ENCODE measurements at places on chromosomes 7 and 10. TPM values are rescaled to one million over a fixed set of nuclear protein-coding genes. Genes with fewer than 3 reads are reported as not detected.

DNA sequence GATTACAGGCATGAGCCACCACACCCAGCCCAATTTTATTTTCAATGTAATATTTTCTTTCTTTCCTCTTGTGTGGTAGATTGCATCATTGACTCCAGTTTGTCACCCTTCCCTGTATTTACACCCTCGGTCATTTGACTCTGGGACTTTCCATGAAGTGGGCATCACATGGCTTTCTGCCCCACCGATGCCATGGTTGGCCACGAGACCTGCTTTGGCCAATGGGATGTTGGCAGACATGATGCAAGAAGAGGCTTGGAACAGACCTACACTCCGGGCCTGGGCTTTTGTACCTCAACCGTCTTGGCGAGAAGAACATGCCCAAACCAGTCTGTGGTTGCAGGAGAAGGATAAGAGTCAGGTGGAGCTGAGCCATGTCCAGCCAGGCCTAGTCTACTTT is 38.8 kb upstream of the CACUL1 start:
- H3K27me3 ChIP-seq: no peaks in the 10 kb centered on the region
- H3K4me1 ChIP-seq: no peaks in the 10 kb centered on the region
- H3K4me3 ChIP-seq: no peak overlapping the region
- no peaks in the 10 kb centered on the region for H3K36me3 ChIP-seq

DNA sequence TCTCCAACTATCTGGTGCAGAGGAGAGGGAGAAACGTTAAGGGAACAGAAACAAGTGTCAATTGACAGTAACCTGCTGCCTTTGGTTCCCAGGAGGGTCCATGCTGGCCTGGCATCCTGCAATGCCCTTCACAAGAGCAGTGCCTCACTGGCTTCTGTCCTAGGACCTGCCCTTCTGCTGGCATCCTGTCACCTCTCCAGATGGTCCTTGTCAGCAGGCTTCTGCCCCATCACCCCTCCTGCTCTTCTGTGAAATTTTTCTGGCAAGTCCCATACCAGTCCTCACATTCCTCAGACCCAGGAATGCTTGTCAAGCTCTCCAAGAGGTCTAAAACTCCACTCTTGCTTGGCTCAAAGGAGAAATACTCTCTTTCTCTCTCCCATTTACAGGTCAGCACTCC is 34.2 kb downstream of the C10orf67 start:
- no peaks in the 10 kb centered on the region for H3K27me3 ChIP-seq
- H3K27ac ChIP-seq: no peak overlapping the region

DNA sequence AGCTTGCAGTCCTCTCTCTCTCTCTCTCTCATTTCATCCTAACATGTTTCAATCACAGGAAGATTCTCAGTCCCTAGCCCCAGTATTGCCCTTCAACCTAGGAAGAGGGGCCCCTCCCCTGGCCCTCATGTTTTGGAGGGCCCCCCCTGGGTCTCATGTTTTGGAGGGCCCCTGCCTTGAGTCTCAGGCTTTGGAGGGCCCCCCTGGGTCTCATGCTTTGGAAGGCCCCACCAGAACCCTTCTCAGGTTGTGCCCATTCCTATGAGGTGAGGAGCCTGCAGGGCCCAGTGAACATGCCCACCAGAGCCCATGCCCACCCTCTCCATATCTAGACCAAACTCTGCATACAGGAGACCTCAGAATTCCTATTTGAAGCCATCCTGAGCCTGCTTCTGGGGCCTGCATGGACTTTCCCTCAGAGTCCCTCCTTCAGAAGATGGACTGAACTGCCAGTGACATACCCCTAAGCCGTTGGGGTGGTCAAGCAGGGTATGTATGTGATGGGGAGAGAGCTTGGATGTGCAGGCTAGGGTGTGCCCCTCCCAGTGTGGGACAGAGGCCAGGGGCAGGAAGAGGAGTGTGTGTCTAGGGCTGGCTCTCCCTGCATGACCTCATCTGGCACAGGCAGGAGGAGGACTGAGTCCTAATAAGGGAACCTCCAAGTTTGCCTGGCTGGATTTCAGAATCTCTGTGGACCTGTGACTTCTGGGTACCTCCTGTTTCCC is 8.1 kb upstream of the VDAC2 start:
- peaks cover 16% of the 10 kb centered on the region for H3K4me1 ChIP-seq
- DNase-seq: no peak
- no peak overlapping the region for H3K4me3 ChIP-seq
- H3K27ac ChIP-seq: peak overlapping the region; percentile 69
- no peaks in the 10 kb centered on the region for H3K27me3 ChIP-seq

GRCh38 chr7:48594349-48594748 is 330.0 kb upstream of the CDC14C start:
- H3K27ac ChIP-seq: no peak overlapping the region
- DNase-seq: no peak
- no peaks in the 10 kb centered on the region for H3K4me1 ChIP-seq
- no peaks in the 10 kb centered on the region for H3K36me3 ChIP-seq
- H3K4me3 ChIP-seq: no peak overlapping the region

DNA sequence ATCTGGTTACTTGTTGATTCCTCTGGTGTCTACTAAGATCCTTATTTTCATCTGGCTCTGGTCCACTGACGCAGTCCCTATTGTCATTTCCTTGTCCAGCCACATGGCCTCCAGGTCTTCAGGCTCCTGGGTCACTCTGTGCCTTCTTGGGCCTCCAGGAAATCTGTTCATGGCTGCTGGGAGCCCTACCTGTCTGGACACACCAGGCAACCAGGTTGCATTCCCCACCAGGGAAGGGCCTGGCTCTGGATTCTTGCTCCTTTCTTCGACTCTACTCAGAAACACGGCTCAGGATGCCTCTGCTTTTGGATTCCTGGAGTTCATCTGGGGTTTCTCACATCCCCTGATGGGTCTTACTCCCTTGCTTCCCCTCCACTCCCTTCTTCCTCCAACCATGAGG is 8.0 kb upstream of the PPIF start:
- no peak overlapping the region for H3K4me3 ChIP-seq
- H3K27me3 ChIP-seq: no peaks in the 10 kb centered on the region
- H3K27ac ChIP-seq: no peak overlapping the region
- H3K36me3 ChIP-seq: no peaks in the 10 kb centered on the region

DNA sequence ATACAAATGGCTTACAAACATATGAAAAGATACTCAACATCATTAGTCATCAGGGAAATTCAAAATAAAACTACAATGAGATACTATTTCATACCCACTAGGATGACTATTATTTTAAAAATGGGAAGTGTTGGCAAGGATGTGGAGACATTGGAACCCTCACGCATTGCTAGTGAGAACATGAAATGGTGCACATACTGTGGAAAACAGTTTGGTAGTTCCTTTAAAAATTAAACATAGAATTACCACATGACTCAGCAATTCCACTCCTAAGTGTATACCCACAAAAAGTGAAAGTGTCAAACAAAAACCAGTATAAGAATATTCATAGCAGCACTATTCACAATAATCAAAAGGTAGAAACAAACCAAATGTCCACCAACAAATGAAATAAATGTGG is 48.5 kb upstream of the SHTN1 start:
- H3K27me3 ChIP-seq: no peaks in the 10 kb centered on the region
- no peak for DNase-seq
- H3K36me3 ChIP-seq: no peaks in the 10 kb centered on the region
- H3K27ac ChIP-seq: no peak overlapping the region
- no peak overlapping the region for H3K4me3 ChIP-seq

GRCh38 chr7:112082306-112082705 is 123.9 kb downstream of the DOCK4 start:
- H3K27ac ChIP-seq: no peak overlapping the region
- no peak for DNase-seq
- H3K36me3 ChIP-seq: no peaks in the 10 kb centered on the region
- no peak overlapping the region for H3K4me3 ChIP-seq
- peaks cover 19% of the 10 kb centered on the region for H3K4me1 ChIP-seq

DNA sequence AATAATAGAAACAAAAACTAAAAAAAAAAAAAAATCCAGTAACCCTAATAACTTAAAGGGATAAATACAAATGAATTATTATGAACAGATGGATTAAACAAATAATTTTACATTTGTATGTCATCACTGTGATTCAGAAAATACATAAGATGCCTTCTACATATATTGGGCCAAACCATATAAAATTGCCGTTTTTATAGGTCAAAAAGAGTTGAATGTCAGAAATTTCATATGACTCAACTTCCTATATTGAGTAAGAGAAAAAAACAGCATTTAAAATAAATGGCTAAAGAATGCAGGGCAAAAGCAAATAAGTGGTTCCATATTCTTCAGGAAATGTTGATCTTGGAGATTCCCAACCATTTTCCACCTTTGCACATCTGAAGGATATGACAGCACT is 9.4 kb downstream of the SLC35B4 start:
- peaks cover 31% of the 10 kb centered on the region for H3K36me3 ChIP-seq
- no peak overlapping the region for H3K27ac ChIP-seq
- no peaks in the 10 kb centered on the region for H3K27me3 ChIP-seq
- H3K4me1 ChIP-seq: no peaks in the 10 kb centered on the region
- DNase-seq: no peak

DNA sequence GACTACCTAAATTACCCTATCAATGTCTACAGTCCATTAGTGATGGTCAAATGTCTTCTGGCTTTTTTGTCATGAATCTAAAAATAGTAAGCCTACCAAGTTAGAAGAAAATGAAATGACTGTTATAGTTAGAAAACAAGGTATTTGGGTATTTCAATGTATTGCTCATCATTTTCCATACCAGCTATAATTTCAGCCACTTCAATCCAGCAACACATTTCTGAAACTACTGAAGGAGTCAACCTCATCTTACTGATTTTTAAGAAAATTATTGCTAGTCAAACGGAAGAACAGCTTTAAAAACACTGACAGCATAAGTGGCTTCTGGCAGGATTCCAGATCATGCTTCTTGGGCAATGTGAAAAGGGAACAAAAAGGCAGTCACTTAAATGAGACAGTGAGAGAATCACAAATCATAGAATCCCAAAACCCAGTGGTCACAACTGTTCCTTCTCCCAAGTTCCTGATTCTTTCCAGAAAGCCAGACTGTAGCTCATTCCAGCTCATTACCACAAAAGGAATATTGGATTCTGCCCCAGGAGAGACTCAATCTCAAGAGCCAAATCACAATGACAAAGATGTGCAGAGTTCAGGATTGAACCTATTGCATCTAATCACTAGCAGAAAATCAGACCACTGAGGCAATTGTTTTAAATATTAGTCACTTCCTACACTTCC is 61.2 kb upstream of the LRRN3 start:
- H3K36me3 ChIP-seq: no peaks in the 10 kb centered on the region
- H3K27me3 ChIP-seq: no peaks in the 10 kb centered on the region
- DNase-seq: no peak
- no peak overlapping the region for H3K4me3 ChIP-seq
- no peaks in the 10 kb centered on the region for H3K4me1 ChIP-seq

DNA sequence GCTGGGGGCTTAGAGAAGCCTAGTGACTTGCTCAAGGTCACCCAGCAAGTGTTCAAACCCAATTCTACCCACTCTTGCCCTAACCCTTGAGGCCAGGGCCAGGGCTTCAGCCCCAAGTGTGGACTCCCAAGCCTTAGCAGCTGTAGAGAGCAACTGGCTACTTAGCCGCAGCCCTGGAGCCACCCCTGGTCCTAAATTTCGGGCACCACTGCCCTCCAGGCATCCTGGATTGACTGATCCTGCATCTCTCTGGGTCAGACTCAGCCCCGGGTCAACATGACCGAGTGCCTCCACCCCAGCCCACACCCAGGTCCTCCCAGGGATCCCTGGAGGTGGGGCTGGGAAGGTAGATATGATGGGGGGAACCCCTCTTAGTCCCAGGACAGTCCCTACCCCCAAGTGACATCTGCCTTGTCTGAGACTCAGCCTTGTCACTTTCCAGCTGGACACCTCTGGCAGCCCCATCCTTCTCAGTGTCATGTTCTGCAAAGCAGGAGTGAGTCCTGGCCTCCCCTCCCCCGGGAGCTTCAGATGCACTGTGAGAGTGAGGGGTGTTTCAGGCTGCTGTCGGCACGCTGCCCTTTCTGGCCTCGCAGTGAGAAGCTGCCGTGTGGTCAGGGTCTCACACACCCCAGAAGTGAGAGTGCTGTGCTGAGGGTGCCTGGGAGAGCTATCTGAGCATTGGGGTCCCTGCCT is 89.8 kb downstream of the ZMIZ1 start:
- H3K4me1 ChIP-seq: peaks cover 96% of the 10 kb centered on the region
- H3K27ac ChIP-seq: peak overlapping the region; percentile 76
- peaks cover 5% of the 10 kb centered on the region for H3K36me3 ChIP-seq
- no peak for DNase-seq
- no peak overlapping the region for H3K4me3 ChIP-seq

GRCh38 chr10:110493832-110494426 is 3.8 kb upstream of the DUSP5 start:
- no peaks in the 10 kb centered on the region for H3K27me3 ChIP-seq
- DNase-seq: no peak
- no peak overlapping the region for H3K4me3 ChIP-seq

- H3K4me1 ChIP-seq: no peaks in the 10 kb centered on the region
- no peak for DNase-seq
- no peaks in the 10 kb centered on the region for H3K36me3 ChIP-seq
These were observed 51.2 kb upstream of the LAMB4 start for GRCh38 chr7:108181073-108181985.

DNA sequence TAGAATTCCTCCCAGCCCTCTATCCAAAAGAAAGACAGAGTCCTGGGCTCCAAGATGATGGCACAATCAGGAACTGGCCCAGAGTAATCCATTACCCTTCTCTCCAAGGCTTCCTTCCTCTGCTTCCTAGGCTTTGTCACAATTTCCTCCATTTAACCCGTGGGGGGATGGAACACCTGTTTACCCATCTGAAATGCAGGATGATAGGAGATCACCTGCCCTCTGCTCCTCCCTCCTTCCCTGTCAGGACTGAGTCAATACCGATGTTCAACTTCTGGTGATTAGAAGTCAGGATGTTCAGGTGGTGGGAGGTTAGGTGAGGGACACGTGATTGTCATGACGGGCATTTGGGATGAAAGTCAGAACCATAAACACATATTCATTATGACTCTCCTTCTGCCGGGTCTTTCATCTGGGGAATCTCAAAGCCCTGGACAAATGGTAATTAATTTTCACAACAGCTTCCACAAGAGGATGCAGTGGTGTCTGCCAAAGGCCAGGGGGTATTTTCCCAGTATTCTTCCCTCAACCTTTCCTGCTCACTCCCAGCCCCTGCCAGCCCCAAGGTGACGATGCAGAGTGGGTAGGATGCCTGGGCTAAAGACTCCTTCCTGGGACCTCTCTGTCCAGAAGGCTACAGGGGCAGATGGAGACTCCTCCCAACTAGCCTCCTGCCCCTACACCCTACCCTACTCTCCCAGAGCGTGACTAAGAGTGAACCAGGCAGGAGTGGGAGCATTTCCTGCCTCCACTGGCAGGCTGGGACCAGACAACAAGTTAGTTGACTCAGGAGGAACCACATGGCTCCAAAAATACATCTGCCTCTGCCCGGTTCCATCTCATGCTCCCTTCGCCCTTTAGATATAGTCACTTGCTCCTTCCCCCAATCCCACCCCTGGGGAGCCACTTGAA is 27.9 kb downstream of the DUSP5 start:
- no peaks in the 10 kb centered on the region for H3K27me3 ChIP-seq
- H3K4me3 ChIP-seq: no peak overlapping the region
- DNase-seq: no peak

The CTBP2 gene
- 74.4 TPM for total RNA-seq

The CYP26C1 gene
- total RNA-seq: not detected

The SSBP1 gene
- 74.4 TPM for total RNA-seq

The SSC4D gene
- total RNA-seq: not detected

The C10orf62 gene
- total RNA-seq: not detected

The POU6F2 gene
- total RNA-seq: not detected

The TMEM184A gene
- total RNA-seq: 129 TPM

Measured in vagina (tissue), 2 donors.